ENCODE measurements at places on chromosomes 2 and 18. TPM values are rescaled to one million over a fixed set of nuclear protein-coding genes. Genes with fewer than 3 reads are reported as not detected.

DNA sequence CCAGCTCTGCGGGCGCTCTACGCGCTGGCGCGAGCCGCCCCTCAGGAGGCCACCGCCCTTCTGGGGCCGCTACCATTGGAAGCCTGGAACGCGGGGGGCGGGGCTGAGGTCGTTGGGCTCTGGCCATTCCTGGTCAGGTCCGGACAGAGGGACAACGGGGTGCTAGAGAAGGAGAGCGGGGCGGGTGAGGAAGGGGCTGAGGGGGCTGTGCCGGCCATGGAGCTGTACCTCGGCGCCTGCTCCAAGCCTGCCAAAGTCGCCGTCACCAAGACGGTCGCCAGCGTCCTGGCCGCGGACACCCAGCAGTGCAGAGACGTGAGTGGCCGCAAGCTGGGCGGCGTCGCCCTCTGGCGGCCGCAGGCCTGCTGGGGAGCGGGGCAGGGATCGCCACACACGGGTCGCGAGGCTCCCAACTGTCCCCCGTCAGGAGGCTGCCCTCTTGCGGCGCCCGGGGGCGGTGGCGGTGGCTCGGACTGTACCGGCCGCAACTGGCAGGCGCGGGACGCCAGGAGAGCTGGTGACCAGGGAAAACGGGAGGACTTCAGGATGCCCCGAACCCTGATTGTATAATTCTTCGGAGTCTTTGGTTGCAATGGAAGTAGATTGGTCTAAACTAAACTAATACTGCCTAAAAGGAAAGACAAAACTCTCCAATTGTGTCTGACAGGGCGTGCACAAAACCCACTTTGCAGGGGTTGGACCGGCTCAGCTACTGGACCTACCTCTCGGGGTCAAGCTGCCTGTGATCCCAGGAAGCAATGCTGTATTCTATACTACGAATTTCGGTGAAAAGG, at the start of gene FSIP2:
TSS of gene FSIP2 (plus strand) at position 126 of the 794 bp plus-strand sequence. CDS start at position 217, 91 bp downstream.
- no peaks in the 10 kb centered on the region for H3K27me3 ChIP-seq
- H3K4me1 ChIP-seq = no peaks in the 10 kb centered on the region
- no peaks in the 10 kb centered on the region for H3K36me3 ChIP-seq
- DNase-seq = no peak
- no peak within 1 kb of the TSS for H3K4me3 ChIP-seq

- H3K36me3 ChIP-seq = no peaks in the 10 kb centered on the region
- H3K4me1 ChIP-seq = peaks cover 18% of the 10 kb centered on the region
- H3K27ac ChIP-seq = peak overlapping the region; percentile 75
- no peaks in the 10 kb centered on the region for H3K27me3 ChIP-seq
- peak overlapping the region; percentile 68 for H3K4me3 ChIP-seq
- no peak for DNase-seq
Measured at GRCh38 chr2:241616168-241617125, 20.5 kb downstream of the THAP4 start.

- no peak overlapping the region for H3K27ac ChIP-seq
- no peak overlapping the region for H3K4me3 ChIP-seq
- no peak for DNase-seq
- H3K4me1 ChIP-seq = no peaks in the 10 kb centered on the region
Measured at GRCh38 chr2:122156176-122156890, 400.9 kb downstream of the TSN start.

TFPI gene
- not detected for total RNA-seq

DNA sequence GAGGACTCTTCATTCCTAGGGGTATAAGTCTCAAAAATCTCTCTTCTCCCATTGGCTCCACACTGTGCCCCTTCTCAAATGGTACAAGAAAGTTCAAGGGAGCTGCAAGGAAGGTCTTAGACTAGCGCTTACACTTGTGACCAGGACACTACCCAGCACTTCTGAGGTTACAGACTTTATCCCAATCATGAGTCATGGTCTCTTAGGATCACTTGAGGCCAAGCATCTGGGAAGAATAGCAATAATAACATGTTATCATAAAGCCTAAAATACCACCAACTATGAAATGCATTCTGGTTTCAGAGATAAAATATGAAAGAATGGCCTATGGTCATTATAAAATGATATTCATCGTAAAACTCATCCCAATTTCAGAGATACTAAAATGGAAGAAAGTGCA, 309.9 kb upstream of the PKDCC start:
- no peaks in the 10 kb centered on the region for H3K27me3 ChIP-seq
- no peaks in the 10 kb centered on the region for H3K36me3 ChIP-seq
- no peak for DNase-seq
- no peaks in the 10 kb centered on the region for H3K4me1 ChIP-seq
- no peak overlapping the region for H3K27ac ChIP-seq

DNA sequence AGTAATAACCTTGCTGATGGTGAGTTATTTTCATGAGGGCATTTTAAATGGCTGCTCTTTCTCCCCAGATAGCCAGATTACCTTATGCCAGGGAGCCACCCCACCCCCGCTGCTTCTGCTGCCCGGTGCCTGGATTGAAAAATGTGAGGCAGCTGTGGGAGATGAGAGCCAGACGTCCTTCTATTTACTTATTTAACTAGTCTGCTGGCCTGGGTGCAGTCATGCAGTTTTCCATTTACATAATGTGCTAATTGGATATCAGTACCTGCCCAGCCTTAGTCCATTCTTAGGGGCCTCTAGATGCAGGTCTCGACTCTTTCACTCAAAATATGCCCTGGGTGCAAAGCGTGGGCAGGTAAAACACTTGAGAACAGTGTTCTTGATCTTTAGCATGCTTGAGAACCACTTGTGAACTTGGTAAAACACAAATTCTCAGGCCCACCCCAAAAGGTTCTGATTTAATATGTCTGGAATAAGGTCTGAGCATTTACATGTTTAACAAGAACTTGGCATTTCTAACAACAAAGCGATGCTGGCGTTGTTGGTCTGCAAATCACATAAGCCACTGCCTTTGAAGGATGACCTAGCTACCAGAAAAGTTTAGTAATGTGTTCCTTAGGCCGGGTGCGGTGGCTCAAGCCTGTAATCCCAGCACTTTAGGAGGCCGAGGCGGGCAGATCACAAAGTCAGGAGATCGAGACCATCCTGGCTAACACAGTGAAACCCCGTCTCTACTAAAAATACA, 154.3 kb downstream of the NRP2 start:
- H3K27me3 ChIP-seq = no peaks in the 10 kb centered on the region
- no peak overlapping the region for H3K4me3 ChIP-seq
- no peak for DNase-seq
- H3K4me1 ChIP-seq = no peaks in the 10 kb centered on the region
- H3K27ac ChIP-seq = no peak overlapping the region

UGT1A3 gene
- not detected for total RNA-seq

DNA sequence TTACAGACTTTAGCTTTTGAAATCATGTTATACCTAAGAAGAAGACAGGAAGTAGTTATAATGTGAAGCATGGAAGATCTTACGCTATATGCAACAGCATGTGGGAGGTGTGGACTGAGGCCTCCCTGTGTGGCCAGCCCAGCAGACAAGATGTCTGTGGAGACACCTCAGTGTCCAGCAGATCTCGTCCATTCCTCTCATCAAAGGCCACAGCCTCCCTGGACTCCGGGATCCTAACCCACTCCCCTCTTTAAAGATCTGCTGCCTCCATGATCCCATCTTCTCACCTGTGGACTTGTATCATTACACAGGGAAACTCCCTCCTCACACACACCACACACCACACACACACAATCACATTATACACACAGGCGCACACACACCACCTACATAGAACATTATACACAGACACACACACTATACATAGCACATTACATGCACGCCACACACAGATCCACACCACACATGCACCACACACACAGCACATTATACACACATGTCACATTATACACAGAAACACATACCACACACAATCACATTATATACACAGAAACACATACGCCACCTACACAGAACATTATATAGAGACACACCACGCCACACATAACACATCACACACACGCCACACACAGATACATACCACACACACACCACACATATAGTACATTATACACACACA, 89.5 kb downstream of the PXDN start:
- H3K4me3 ChIP-seq = no peak overlapping the region
- no peaks in the 10 kb centered on the region for H3K36me3 ChIP-seq

SERPINB4 gene
- not detected for total RNA-seq

- H3K4me1 ChIP-seq = no peaks in the 10 kb centered on the region
- no peak for DNase-seq
- H3K4me3 ChIP-seq = no peak overlapping the region
Measured at GRCh38 chr2:10750610-10751009, 29.2 kb downstream of the ATP6V1C2 start.

GRCh38 chr2:182316950-182317349, 109.9 kb downstream of the PDE1A start:
- H3K4me1 ChIP-seq = no peaks in the 10 kb centered on the region
- no peaks in the 10 kb centered on the region for H3K27me3 ChIP-seq
- H3K36me3 ChIP-seq = no peaks in the 10 kb centered on the region
- H3K27ac ChIP-seq = no peak overlapping the region
- DNase-seq = no peak

DNA sequence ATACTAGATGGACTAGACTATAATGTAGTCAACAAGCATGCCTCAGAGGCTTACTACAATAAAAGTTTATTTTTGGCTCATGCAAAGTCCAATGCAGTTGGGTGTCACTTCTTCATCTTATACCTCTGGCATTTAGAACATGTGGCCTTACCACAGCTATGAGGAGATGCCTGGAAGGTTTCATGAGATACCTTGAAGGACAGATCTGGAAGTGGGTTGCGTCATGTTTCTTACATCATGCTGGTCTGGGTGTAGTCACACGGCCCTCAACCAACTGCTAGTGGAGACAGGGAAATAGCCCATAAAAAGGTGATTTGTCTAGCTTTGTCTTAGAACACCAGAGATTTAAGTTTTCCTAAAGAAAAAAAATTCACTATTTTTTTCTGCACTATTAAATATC, 91.7 kb upstream of the MMADHC start:
- no peaks in the 10 kb centered on the region for H3K4me1 ChIP-seq
- H3K36me3 ChIP-seq = no peaks in the 10 kb centered on the region
- H3K4me3 ChIP-seq = no peak overlapping the region
- no peak for DNase-seq
- no peaks in the 10 kb centered on the region for H3K27me3 ChIP-seq

DNA sequence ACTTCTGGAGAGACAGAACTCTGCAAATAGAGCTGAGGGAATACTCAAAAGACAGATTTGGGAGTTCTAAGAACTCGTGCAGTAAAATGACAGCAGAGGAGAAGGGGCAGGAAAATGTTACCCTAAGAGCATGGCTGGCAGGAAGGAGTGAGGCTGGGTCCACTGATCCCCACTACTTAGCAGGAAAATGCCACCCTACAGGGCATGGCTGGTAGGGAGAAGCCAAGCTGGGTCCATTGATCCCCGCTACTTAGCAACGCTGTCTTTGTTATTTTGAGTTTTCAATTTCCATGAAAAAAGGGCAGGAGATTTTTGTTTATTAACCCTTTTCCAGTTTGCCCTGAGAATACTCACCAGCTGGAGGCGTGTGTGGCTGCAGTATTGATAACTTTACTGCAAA, 100.3 kb upstream of the TMEM200C start:
- no peak overlapping the region for H3K27ac ChIP-seq
- no peak overlapping the region for H3K4me3 ChIP-seq
- no peaks in the 10 kb centered on the region for H3K4me1 ChIP-seq
- H3K27me3 ChIP-seq = no peaks in the 10 kb centered on the region

FAM110C gene
- total RNA-seq = 2.4 TPM

COL3A1 gene
- not detected for total RNA-seq

DNA sequence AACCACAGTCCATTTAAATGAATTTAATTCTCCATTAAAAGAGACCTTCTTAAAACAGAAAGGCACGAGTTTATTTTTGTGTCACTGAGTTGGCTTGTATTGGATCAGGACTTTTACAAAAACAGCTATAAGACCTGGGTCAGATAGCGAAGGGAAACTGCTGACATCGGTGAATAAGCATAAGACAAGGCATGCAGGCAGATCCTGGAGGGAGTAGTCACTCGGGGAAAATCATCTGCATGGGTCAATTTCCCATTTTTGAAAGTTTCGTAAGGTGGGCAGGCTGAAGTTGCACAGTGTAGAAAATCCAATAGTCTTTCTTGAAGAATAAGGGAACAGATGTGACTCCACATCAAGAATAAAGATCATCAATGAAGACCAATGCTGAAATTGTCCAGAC, 12.9 kb downstream of the IL36B start:
- no peak overlapping the region for H3K4me3 ChIP-seq
- no peak for DNase-seq
- H3K36me3 ChIP-seq = no peaks in the 10 kb centered on the region
- no peaks in the 10 kb centered on the region for H3K27me3 ChIP-seq
- H3K27ac ChIP-seq = no peak overlapping the region
- H3K4me1 ChIP-seq = no peaks in the 10 kb centered on the region

DNA sequence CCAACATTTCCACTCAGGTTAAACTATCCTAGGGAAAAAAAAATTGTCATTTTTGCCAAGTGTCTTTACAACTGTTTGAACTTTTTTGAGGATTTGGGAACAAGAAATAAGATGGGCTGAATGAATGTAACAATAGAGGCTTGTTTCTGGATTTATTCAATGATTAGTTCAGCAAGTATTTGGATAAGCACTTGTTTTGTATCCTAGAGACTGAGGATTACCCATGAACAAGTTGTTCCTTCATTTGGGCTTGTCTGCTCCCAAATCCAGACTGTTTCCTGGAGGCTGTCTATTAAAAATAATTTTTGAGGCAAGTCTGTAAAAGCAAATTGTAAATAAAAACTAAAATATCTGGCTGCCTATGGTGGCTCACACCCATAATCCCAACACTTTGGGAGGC, 62.0 kb upstream of the CSRNP3 start:
- H3K4me3 ChIP-seq = no peak overlapping the region
- no peaks in the 10 kb centered on the region for H3K27me3 ChIP-seq
- no peak for DNase-seq
- no peaks in the 10 kb centered on the region for H3K4me1 ChIP-seq
- H3K27ac ChIP-seq = no peak overlapping the region

- no peaks in the 10 kb centered on the region for H3K4me1 ChIP-seq
- DNase-seq = no peak
- no peak overlapping the region for H3K4me3 ChIP-seq
- no peaks in the 10 kb centered on the region for H3K27me3 ChIP-seq
Measured at GRCh38 chr2:20986024-20986939, 57.6 kb downstream of the APOB start.

DNA sequence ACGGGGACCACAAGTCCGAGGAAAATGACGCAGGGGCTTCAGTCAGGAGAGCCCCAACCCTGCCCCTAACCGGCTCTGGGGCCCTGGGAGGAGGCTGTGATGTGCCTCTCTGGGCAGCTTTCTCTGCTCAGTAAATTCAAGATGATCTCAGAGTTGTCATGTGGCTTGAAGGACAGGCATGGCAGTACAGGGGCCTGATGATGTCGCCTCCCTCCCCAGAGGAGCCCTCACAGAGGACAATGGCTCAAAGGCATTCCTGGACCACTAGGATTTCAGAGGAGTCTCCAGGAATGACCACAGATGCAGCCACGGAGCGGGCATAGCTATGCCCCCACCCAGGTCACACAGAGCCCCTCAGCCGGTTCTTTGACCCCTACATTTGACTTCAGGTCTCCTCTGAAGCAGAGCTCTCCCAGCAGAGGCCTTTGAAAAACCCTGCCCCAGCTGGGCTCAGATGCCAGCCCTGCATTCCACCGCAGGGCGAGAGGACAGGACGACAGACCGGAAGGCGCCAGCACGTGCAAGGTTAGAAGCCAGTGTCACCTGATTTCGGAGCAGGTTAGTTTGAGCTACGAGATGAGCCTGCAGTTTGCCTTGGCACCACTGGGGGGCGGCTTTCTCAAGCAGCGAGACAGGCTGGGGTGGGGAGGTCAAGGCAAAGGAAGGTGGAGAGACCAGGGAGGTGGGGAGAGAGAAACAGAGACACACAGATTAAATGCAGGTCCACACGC, 39.2 kb downstream of the BIN1 start:
- no peak overlapping the region for H3K27ac ChIP-seq
- H3K36me3 ChIP-seq = peaks cover 26% of the 10 kb centered on the region
- H3K4me1 ChIP-seq = peaks cover 5% of the 10 kb centered on the region

- H3K36me3 ChIP-seq = no peaks in the 10 kb centered on the region
- DNase-seq = no peak
- H3K27ac ChIP-seq = no peak overlapping the region
- no peaks in the 10 kb centered on the region for H3K27me3 ChIP-seq
- no peak overlapping the region for H3K4me3 ChIP-seq
Measured at GRCh38 chr2:165852394-165852793, 58.3 kb upstream of the GALNT3 start.
